ENCODE measurements at places on chromosomes 3 and 15.

GRCh38 chr15:61092361-61093157 lies 136.5 kb downstream of the RORA start:
- no peak for DNase-seq

DNA sequence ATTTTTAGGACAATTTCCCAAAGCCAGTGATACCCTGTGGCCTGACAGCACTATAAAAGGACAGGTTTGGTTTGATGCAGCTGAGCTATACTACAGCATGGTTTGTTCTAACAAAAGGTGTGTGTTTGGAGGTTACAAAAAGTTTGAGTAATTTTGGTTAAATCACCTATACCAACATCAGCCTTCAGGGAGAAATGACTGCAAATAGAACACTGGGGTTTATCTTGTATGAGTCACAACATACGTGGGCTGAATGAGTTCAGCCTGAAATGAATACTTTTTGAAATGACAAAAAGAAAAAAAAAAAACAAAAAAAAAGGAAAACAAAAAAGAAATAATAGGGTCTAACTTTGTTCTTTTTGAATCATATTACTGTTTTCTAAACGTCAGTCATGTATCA lies 345.7 kb downstream of the CNTN3 start:
- no peak for DNase-seq

- no peak for DNase-seq
Measured at GRCh38 chr3:7015683-7016440, 154.9 kb downstream of the GRM7 start.

DNA sequence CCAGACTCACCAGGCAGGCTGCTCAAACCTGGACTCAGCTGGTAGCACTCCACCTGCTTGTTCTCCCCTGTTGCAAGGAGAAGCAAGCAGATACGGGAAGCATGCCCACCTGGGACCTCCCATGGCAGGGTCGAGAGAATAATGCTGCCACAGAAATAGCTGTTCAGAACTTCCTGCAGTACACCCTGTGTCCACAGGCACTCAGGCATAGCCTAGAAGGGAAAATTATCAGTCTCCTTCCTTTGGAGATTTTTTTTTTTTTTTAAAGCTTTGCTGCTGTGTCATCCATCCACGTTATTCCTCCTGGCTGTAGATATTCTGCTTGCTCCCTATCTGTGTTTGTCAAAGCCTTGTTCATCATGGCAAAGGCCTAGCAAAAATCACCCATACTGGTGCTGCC lies 32.7 kb upstream of the RPS17 start:
- no peak for DNase-seq

- DNase-seq = peak; percentile 94
Measured at GRCh38 chr3:53109891-53110771, 20.1 kb downstream of the RFT1 start.

DNA sequence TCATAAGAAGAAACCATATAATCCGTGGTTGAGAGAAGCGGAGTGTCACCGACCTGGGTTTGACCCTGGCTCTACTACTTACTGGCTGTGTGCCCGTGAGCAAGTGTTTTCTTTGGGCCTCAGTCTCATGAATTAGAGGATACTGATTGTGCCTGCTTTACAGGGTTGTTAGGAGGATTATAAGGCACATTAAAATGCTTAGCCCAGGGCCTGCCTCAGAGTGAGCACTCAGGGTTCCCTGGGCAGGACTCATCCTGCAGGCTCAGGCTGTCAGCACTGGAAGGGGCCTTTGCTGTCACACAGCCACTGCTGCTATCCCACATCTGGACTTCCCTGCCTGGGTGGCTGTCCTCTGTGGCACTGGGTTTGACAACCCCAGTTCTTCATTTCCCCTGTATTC lies 4.7 kb downstream of the PLA2G4F start:
- no peak for DNase-seq

GRCh38 chr3:193114431-193115340 lies 126.3 kb upstream of the PLAAT1 start:
- no peak for DNase-seq

DNA sequence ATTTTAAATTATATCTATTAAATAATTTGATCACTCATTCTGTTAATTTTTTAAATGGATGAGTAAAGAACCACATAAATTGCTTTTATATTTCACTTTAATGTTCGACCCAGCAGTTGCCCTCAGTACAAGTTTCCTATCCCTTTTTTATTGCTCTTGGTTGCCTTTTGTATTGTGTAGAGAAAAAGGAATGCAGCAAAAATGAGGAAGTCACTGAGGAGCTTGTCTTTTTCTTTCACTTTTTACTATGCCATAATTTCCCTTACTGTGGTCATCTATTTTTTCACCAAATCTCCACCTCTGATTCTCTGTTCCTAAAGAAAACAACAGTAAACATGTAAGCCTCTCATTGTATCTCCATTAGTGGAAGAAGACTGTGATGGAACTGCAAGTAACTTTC lies 122.7 kb downstream of the B3GALNT1 start:
- DNase-seq = peak; percentile 75

GRCh38 chr3:193744048-193744821 lies 151.2 kb downstream of the OPA1 start:
- no peak for DNase-seq

DNA sequence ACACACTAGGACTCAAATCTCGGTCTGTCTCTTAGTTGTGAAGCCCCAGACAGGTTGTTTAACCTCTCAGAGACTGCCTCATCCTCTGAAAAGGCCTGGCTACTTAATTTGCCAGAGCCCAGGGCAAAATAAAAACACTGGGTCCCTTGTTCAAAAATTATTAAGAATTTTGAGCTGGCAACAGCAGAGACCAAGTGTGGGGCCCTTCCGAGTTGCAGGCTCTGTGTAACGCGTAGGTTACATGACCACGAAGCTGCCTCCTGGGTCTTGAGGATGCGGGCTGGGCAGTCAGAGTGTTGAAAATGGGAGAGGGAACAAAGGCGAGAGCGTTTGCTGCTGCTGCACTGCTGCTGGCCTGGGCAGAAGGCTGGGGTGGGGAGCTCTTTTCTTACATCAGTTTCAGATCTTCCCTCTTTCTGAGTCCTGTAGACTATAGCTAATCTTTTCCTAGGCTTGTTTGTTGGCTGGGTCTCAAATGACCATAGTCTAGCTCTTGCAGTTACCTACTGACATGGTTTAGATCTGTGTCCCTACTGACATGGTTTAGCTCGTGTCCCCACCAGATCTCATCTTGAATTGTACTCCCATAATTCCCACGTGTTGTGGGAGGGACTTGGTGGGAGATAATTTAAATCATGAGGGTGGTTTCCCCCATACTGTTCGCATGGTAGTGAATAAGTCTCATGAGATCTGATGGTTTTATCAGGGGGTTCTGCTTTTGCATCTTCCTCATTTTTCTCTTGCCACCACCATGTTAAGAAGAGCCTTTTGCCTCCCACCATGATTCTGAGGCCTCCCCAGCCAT lies 49.9 kb downstream of the CLEC3B start:
- no peak for DNase-seq
